ENCODE measurements at places on chromosomes 11 and 22.
A peak's percentile ranks its signal among the peaks of the same experiment; 100 is the strongest.

- no peak for DNase-seq
These were observed 7.8 kb downstream of the CD3D start for GRCh38 chr11:118334745-118335144.

DNA sequence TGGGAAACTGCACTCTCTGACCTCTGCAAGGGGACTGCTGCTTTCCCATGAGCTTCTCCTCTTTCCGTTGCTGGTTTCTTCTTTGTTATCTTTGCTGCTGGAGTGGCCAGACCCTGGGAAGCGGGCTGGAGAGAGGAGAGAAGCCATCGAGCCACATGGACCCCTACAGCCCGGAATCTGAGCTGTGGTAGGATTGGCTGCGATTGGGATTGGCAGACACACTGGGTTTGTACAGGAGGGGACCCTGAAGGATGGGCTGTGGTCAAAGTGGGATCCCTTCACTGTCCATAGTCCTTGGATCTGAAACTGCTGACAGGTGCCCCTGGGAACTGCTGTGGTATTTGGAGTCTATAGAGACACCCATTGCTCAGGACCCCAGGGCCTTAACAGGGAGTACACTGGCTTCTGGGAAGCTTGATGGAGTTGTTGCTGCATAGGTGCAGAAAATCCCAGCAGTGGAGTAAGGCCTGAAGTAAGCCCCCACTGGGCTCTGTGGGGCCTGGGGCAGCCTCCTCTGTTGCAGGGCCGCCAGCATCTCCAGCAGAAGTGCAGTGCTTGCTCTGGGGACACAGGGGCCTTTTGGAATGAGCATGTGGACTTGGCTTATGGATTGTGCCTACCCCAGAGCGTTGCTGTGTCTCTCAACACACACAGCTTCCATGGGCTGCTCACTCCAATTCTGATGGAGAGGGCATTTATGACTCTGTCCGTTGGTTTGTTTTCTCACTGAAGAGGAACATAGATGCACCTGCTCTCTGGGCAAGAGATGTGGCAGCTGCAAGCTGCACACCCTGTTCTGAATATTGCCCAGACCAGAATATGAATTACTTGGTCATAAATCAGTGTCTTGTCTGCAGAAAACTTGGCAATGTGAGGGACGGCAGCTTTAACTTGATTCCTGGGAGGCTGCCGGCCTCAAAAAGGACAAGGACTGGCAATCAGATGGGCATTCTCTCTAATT lies 32.0 kb downstream of the BCR start:
- DNase-seq: no peak

DNA sequence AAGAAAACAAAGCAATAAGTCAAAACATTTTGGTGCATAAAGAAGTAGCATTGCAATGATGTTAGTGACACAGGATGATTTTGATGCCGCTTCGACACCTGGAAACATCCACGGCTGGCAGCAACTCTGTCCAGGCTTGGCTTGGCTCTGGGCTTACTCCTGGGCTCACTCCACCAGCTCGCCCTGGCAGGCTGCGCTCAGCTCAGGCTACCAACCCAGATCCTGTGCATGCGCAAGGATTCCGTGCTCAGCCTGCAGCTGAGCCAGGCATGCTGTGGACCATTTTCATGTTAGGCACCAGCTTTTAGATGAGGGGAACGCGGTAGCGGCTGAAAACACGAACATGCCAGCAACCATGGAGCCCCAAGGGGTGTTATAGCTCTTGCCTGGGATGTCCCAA lies 66.0 kb downstream of the SLC25A17 start:
- no peak for DNase-seq

DNA sequence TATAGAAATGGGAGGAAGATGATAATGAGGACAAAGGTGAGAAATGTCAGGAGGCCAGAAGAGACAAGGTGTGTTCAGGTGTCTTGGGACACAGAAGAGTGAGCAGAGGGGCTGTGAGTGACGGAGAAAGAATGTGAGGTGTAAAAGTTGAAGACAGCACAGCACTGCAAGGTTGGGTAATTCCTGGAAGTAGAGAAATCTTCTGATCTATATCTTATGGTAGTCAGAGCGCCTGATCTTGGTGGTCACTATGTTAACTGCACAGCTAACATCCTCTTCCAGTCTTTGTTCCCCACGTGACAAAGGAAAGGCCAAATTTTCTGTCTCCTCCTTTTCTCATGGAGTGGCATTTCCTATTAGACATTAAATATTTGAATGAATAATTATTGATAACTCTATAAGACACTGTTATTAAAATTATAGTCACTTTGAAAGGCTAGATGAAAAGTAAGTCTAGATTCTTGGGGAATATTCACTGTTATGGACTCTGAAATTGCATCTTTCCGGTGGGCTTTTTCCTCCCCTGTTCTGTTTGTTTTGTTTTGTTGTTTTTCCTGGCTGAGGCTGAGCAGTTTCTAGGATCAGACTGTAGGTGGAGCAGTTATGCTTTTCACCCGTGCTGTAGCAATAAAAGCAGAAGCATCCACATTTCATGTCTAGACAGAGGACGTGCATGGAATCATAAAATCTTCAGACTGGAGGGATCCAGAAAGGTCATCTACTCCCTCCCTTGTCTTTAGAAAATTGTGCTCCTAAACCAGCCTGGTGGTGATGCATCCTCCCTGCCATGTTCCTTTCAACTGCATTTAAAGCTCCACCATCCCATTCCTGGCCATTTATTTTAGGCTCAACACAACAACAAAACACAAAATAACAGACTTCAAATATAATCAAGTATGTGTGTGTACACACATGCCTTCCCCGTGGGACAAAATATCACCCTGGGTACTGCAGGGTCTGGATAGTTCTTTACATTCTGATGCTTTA lies 26.6 kb downstream of the SC5D start:
- peak; percentile 44 for DNase-seq

DNA sequence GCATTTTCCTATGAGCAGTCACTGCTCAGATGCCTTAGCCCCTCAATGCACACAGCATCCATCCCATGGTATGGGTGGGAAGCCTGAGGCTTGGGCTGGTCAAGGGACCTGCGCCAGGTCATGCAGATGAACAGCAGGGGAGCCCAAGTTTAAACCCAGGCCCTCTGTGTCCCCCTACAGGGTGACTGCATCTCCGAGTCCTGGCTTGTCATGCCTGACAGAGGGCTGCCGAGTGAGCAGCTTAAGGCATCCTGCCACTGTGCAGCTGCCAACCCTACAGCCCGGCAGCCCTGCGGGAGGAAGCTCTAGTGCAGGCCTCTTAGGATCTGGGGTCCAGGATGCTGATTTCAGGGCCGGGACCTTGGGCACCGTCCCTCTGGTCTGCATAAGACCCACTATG lies 10.0 kb downstream of the IL2RB start:
- no peak for DNase-seq

- DNase-seq: no peak
These were observed 49.9 kb downstream of the STIM1 start for GRCh38 chr11:3905080-3905953.

GRCh38 chr11:113932788-113933187 lies 28.2 kb downstream of the HTR3B start:
- no peak for DNase-seq

GRCh38 chr11:79236541-79236971 lies 204.3 kb downstream of the TENM4 start:
- no peak for DNase-seq

DNA sequence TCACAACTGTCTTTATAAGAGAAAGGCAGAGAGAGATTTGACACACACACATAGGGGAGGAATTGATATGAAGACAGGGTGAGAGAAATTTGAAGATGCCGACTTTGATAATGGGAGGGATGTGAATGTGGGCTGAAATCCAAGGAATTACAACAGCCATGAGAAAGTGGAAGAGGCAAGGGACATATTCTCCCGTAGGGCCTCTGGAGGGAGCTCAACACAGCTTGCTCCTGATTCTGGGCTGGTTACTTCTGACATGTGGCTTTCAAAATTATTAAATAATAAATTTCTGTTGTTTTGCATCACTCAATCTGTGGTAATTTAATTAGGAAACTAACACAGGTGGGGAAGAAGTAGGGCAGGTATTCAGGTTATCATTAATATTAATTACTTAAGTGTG lies 282.9 kb downstream of the LUZP2 start:
- DNase-seq: peak; percentile 14

DNA sequence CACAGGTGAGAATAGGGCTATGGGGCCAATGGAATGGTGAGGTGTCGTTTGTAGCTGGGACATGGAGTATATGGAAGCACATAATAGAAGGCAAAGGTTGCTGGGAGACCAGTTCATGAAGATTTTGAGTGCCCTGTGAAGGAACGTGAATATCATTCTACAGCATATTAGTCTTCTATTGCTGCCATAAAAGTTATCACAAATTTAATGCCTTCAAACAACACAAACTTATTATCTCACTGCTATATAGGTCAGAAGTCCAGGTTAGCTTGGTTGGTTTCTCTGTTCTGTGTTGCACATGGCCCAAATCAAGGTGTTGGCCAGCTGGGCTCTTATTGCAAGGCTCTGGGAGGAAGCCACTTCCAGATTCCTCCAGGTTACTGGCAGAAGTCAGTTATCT lies 110.6 kb downstream of the SYN3 start:
- no peak for DNase-seq

GRCh38 chr11:69686452-69686851 lies 11.3 kb upstream of the LTO1 start:
- DNase-seq: no peak

DNA sequence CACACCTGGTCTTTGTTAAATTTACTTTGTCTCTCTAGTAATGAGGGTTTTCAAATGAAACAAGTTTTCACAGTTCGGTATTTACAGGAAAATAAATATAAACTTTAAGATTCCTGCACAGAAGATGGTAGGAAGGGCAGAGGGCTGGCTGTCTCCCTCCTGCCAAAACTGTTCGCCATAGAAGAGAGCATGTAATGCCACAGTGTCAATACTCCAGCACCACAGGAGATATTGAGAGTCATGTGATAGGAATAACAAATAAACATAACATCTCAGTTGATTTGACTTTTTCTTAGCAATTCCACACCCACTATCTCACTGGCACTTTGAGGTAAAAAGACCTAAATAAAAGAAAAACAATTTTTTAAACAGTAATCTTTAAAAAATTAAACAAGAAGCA lies 100.9 kb downstream of the MRTFA start:
- no peak for DNase-seq

GRCh38 chr22:20101638-20102037 lies 14.3 kb upstream of the RANBP1 start:
- DNase-seq: no peak

Data from endothelial cell of umbilical vein (primary cell).